ENCODE measurements at places on chromosomes 5 and 9. TPM values are rescaled to one million over a fixed set of nuclear protein-coding genes. Genes with fewer than 3 reads are reported as not detected.

GNPDA1 gene
- total RNA-seq, result 74.2 TPM

DNA sequence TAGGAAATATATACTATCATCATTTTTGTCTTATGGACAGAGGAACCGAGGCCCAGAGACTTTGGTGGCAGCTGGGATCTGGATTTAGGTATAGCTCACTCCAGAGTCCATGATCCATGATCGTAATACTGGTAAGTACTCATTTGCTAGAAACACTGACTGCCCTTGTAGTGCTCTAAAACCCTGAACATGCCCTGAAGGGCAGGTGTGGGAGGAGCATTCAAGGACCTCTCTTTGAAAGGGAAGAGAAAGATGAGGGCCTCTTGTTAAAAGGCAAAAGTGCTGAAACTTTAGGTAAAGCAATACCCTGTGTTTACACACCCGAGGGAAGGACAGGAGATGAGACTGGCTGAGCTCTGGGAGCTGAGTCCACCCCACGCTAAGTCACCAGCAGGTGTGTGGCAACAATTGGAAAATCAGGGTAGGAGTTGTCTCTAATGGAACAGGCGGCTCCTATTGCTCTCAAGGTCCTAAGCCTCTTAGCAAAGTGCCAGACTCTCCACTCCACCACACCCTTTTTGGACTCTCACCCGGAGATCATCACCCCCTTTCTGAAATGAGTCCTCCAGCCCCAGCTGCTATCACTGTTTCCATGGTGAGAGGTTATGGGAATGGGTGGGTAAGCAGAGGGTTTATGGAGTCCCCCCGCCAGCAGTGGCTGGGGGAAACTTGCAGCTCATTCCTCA, 34.8 kb downstream of the TRPC7 start:
- no peak overlapping the region for H3K4me3 ChIP-seq

GRCh38 chr5:65801352-65801783, 79.4 kb downstream of the NLN start:
- no peaks in the 10 kb centered on the region for H3K27me3 ChIP-seq
- H3K4me1 ChIP-seq, result no peaks in the 10 kb centered on the region
- no peak overlapping the region for H3K27ac ChIP-seq
- H3K4me3 ChIP-seq, result no peak overlapping the region
- peaks cover 7% of the 10 kb centered on the region for H3K36me3 ChIP-seq

GRCh38 chr9:94951324-94952135, 225.0 kb downstream of the AOPEP start:
- no peak overlapping the region for H3K4me3 ChIP-seq
- peaks cover 29% of the 10 kb centered on the region for H3K4me1 ChIP-seq
- H3K27ac ChIP-seq, result no peak overlapping the region
- no peaks in the 10 kb centered on the region for H3K27me3 ChIP-seq

All from SJCRH30 (cell line).